ENCODE measurements at places on chromosomes 11 and 22. TPM values are rescaled to one million over a fixed set of nuclear protein-coding genes. Genes with fewer than 3 reads are reported as not detected.

The SRSF8 gene
- total RNA-seq, result 27.7 TPM

The VSIG10L2 gene
- total RNA-seq, result not detected

The MUC15 gene
- total RNA-seq, result not detected

The OR52E1 gene
- total RNA-seq, result not detected

The PLEKHB1 gene
- 0.47 TPM for total RNA-seq

DNA sequence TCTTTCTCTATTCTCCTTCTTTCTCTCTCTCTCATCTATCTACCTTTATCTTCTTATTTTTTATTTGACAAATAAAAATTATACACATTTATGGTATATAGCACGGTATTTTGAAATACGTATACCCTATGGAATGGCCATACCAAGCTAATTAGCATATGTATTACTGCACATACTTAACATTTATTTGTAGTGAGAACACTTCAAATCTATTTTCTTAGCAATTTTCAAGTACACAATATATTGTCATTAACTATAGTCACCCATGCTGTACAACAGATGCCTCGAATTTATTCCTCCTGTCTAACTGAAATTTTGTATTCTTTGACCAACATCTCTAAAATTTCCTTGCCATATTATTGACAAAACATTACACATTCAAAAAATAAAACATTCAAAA is 447.1 kb downstream of the MIAT start:
- no peak overlapping the region for H3K27ac ChIP-seq
- no peak overlapping the region for H3K4me3 ChIP-seq
- peaks cover 5% of the 10 kb centered on the region for H3K36me3 ChIP-seq
- DNase-seq, result no peak

- H3K27me3 ChIP-seq, result peaks cover 11% of the 10 kb centered on the region
- no peak overlapping the region for H3K27ac ChIP-seq
Observed at GRCh38 chr11:66225066-66225465, 43.4 kb upstream of the RAB1B start.

DNA sequence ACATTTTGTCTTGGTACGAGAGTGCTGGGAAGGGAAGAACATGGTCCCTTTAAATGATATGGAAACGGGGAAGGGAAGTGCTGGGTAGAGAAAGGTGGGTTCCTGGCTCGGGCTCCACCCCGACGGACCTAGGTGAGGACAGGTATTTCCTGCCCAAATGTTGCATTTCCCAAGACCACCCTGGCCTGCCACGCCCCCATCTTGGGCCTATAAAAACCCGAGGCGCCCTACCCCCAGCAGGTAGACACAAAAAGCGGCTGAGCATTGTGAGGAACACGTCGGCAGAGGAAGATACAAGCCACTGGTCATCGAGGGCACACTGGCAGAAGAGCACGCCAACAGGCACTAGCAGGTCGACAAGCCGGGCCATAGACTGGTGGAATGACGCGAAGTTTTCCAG is 99.4 kb downstream of the AASDHPPT start:
- H3K27me3 ChIP-seq, result no peaks in the 10 kb centered on the region
- H3K4me3 ChIP-seq, result no peak overlapping the region
- H3K27ac ChIP-seq, result no peak overlapping the region
- peaks cover 5% of the 10 kb centered on the region for H3K36me3 ChIP-seq
- no peak for DNase-seq

DNA sequence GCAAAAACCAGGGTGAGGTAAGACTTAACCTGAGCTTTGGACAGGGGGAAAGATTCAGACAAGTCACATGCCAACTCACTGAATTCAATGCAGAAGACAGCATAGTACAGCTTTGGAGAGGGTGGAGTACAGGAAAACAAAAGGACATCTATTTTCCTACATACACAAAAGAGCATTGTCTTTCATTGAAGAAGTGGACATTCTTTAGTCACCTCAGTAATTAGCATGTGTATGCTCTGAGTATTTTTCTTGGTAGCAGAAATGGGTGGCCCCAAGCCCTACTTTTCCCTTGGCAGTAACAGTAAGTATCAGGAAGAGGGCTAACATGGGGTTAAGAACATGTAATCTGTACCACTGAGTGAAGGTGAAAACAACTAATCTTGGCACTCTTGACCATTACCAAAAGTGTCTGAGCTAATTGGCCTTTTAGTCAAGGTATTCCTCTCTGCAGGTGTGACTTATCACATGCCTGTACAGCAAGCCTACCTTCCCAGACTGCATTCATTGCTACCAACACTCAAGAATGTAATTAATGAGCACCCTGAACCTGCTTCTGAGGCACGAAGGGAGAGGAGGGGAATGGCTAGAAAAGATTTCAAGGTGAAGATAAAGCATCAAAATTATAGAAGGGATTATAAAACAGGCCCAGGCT is 33.9 kb downstream of the SYTL2 start:
- peaks cover 40% of the 10 kb centered on the region for H3K4me1 ChIP-seq
- H3K36me3 ChIP-seq, result no peaks in the 10 kb centered on the region
- H3K27ac ChIP-seq, result no peak overlapping the region
- H3K4me3 ChIP-seq, result no peak overlapping the region
- peaks cover 3% of the 10 kb centered on the region for H3K27me3 ChIP-seq
- no peak for DNase-seq

DNA sequence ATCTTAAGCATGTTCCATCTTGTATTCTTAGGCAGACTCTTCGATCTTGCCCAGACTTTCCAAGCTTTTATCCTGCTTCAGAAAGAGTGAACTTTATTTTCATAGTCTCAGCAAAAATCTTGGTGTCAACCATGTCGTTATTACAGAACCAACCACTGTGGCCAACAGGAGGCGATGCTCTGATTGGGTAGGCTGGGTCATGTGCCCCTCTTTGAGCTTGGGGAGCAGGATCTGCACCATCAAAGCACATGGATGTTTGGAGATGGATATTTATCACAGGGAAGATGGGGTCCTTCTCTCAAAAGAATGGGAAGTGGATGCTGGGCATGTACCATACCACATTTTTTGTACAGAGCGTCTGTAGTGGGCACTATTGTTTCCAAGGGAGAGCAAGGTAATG is 197.4 kb downstream of the MYO18B start:
- no peak overlapping the region for H3K27ac ChIP-seq
- H3K36me3 ChIP-seq, result no peaks in the 10 kb centered on the region
- no peaks in the 10 kb centered on the region for H3K4me1 ChIP-seq
- peaks cover 5% of the 10 kb centered on the region for H3K27me3 ChIP-seq
- H3K4me3 ChIP-seq, result no peak overlapping the region

- DNase-seq, result no peak
- peaks cover 14% of the 10 kb centered on the region for H3K4me1 ChIP-seq
- H3K36me3 ChIP-seq, result peaks cover 4% of the 10 kb centered on the region
- no peak overlapping the region for H3K27ac ChIP-seq
Observed at GRCh38 chr11:66595245-66595904, 2.4 kb downstream of the CCS start.

The PHF21A gene
- total RNA-seq, result 23.9 TPM

DNA sequence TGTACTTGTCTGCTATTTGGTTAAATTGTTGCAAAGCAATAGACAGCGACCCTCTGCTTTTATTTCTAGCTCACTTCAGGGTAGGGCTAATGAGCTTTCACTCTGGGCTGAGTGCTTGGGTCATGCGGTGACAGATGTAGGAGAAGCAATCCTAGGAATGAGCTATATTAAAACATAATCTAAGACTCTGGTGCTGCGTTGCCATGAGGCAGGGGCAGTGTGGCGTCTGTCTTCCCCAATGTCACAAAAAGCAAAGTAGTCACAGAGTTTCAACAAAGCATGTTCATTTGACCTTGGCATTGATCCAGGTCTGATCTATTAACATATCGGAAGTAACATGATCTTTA is 55.5 kb upstream of the GRAMD1B start:
- H3K27me3 ChIP-seq, result peaks cover 40% of the 10 kb centered on the region
- H3K36me3 ChIP-seq, result no peaks in the 10 kb centered on the region
- H3K4me3 ChIP-seq, result no peak overlapping the region
- H3K27ac ChIP-seq, result no peak overlapping the region
- no peak for DNase-seq

GRCh38 chr11:72363112-72363511 is 71.2 kb downstream of the CLPB start:
- DNase-seq, result no peak
- H3K27ac ChIP-seq, result no peak overlapping the region
- H3K4me3 ChIP-seq, result no peak overlapping the region
- no peaks in the 10 kb centered on the region for H3K27me3 ChIP-seq
- H3K36me3 ChIP-seq, result peaks cover 25% of the 10 kb centered on the region

The FAM180B gene
- not detected for total RNA-seq

DNA sequence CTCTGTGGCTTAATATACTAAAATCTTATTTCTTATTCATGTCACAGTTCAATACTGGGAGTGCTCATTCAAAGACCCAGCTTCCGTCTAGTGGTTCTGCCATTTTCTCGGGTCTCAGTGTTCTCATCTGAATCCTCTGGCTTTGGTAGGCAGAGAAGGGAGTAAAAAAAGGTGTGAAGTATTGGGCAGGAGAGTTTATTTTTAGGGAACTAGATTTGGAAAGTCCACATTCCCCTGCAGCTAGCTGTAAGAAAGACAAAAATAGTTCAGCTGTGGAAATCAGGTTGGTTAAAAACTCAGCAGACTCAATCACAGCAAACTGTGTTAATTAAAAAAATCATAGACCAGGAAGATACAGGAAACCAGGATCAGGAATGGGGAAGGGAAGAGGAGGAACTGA is 4.1 kb upstream of the LYVE1 start:
- H3K4me1 ChIP-seq, result peaks cover 18% of the 10 kb centered on the region
- H3K27me3 ChIP-seq, result peaks cover 4% of the 10 kb centered on the region
- no peak for DNase-seq
- H3K27ac ChIP-seq, result no peak overlapping the region
- H3K36me3 ChIP-seq, result peaks cover 29% of the 10 kb centered on the region

GRCh38 chr11:70155386-70155785 is 47.7 kb upstream of the FADD start:
- peaks cover 37% of the 10 kb centered on the region for H3K27me3 ChIP-seq
- no peak overlapping the region for H3K4me3 ChIP-seq
- H3K4me1 ChIP-seq, result no peaks in the 10 kb centered on the region
- no peak overlapping the region for H3K27ac ChIP-seq

- no peak overlapping the region for H3K4me3 ChIP-seq
- H3K4me1 ChIP-seq, result no peaks in the 10 kb centered on the region
- peaks cover 7% of the 10 kb centered on the region for H3K27me3 ChIP-seq
Observed at GRCh38 chr11:92340839-92341238, 116.2 kb downstream of the FAT3 start.

DNA sequence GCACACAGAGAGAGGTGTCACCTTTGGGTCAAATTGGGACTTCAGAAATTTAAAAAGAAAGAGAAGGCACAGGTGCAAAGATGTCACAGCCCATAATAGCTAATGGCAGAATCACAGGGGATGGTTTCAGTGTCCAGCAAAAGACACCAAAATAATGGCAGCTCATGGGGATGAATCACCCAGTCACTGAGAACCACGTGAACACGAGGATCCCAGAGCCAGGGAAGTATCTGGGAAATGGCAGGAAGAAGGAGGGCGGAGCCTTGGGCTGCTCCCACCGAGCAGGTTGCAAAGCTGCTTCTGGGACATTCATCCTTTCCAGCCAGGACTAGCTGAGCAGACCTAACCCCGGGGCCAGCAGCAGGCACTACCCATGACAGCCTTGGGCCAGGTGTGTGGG is 45.6 kb downstream of the TRMU start:
- H3K36me3 ChIP-seq, result peaks cover 19% of the 10 kb centered on the region
- H3K27me3 ChIP-seq, result peaks cover 6% of the 10 kb centered on the region
- H3K4me3 ChIP-seq, result no peak overlapping the region
- DNase-seq, result no peak
- H3K27ac ChIP-seq, result no peak overlapping the region
- peaks cover 4% of the 10 kb centered on the region for H3K4me1 ChIP-seq

DNA sequence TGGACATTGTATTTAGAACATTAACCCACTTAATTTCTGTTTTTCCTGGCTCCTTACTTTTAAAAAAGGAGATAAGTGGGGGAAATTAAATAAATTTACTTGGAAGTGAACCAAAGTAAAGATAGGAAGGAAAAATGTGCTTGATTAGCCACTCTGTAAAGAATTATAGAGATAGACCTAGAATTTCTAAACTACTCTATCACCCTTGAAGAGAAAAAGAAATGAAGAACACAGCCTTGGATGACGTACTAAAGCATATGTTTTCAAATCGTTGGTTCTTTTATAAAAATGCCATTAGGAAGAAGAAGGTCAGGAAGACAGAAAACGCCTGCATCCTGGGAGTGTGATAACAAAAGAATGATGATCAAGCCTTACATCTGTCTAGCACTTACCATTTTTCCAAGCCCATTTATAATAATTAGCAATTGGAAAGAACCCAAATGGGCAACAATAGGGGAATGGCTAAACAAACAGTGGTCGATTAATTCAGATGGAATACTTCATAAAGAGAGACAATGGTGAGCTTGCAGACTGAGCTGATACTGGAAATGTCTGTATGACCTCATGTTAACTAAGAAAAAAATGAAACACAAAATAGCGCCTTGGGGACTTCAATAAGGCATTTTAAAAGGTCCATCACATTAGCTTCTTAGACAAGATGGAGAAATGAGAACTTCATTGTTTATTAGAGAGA is 81.0 kb upstream of the LRRC55 start:
- H3K36me3 ChIP-seq, result no peaks in the 10 kb centered on the region
- no peak overlapping the region for H3K27ac ChIP-seq
- H3K4me3 ChIP-seq, result no peak overlapping the region
- H3K27me3 ChIP-seq, result peaks cover 15% of the 10 kb centered on the region
- no peak for DNase-seq
- no peaks in the 10 kb centered on the region for H3K4me1 ChIP-seq

DNA sequence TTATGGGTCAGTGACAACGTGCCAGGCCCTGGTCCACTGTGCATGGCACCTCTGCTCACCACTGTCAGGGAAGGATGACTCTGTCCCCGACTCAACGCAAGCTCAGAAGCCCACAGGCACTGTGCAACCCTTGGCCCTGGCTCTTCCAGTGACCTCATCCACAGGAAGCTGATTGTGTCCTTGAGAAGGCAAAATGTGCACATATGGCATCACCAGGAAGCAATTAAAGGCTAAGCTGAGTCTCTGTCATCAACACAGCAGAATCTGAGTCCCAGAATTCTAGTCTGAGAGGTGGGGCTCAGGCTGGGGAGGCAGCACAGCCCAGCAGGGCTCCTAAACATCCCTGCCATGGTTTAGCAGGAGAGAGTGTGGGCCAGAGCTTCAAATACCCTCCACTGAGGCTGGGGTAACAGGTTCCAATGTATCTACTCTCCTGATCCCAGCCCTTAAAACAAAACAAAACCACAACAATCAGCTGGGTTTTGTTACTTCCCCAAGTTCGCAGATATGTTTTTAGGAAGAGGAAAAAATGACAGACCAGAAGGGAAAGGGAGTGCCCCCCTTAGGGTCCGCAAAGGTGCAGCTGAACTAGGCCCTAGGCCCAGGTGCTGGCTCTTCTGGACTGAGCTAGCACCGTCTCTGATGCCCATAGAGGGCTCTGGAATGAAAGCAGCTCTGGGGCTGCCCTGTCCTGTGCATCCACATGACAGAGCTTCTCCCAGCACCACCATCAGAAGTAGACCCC is 33.5 kb upstream of the GNAZ start:
- no peaks in the 10 kb centered on the region for H3K36me3 ChIP-seq
- H3K4me1 ChIP-seq, result peaks cover 9% of the 10 kb centered on the region
- peak overlapping the region; percentile 68 for H3K27ac ChIP-seq
- H3K27me3 ChIP-seq, result peaks cover 12% of the 10 kb centered on the region
- no peak overlapping the region for H3K4me3 ChIP-seq
- peak; percentile 64 for DNase-seq
